Activated CD4-positive, alpha-beta T cell treated with anti-CD3 and anti-CD28 coated beads, Interleukin-2, amount 50 U/mL, for 48 hours (primary cell): ENCODE measurements at places on chromosomes 5 and 9.

DNA sequence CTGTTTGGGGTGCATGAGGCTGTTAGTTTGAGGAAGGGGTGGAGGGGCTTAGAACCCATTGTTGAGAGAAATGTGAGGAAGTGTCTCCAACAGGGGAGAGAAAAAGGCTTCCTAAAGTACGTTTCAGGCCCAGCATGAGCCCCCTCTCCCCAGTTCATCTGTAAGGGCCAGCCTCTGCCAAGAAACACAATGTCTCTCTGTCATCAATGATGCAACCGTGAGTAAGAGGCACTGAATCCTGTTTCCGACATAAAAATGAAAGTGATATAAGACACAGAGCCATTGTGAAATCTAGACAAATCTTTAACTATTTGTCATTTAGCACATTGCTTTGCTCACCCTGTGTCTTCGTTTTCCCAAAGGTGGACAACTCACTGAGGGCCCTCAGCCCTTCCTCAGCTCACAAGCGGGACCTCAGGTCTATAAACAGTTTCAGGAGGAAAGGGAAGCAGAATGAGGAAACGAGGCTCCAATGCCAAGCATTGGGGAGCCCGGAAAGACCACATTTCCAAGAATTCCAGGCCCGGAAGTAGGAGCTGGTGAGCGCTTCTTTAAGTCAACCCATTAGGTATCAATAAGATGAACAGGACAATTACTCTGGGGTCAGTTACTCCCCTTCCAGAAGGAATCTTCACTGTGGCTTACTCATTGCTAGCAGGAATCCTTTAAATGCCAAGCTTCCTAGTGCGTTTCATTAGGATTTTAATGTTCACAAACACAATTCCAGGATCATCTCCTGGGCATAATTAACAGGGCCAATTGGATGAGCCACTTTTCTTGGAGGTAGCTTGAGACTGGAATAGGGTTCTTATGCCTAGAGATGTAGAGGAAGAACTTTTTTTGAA is 59.0 kb upstream of the KLF4 start:
- no peak for DNase-seq

DNA sequence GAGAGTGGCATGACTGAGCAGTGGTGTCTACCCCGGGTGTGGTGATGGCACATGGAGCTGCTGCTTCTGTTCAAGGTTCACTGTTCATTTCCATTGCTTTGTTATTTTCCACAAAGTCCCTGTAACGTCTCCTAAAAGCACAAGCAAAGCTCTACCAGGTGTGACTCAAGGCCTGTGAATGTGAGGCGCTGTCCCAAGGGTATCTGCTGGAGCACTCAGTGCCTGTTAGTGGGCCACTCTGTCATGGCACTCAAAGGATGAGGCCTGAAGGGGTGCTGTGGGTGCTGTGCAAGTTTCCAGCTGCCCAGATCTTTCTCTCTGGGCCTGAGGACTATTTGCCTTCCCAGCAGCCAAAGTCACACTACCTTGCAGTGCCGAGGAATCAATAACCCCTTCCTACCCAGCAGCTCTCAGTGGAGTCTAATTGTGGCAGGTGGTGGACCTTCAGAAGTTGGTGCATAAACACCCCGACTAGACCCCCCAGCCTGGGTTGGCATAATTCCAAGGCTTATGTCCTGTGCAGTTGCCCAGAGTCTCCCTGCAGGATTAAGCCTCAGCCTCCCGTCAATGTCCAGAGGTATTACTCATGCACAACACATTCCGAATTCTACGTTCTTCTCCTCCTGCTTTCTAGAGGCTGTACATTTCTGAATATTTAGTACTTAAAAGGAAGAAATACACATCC is 17.4 kb upstream of the PTCH1 start:
- no peak for DNase-seq

- no peak for DNase-seq
These were observed 1.6 kb upstream of the INPP5E start for GRCh38 chr9:136441191-136441680.

GRCh38 chr5:36402512-36402906 is 100.8 kb upstream of the RANBP3L start:
- no peak for DNase-seq

GRCh38 chr5:28648108-28648507 is 1609.7 kb upstream of the CDH9 start:
- DNase-seq = no peak

DNA sequence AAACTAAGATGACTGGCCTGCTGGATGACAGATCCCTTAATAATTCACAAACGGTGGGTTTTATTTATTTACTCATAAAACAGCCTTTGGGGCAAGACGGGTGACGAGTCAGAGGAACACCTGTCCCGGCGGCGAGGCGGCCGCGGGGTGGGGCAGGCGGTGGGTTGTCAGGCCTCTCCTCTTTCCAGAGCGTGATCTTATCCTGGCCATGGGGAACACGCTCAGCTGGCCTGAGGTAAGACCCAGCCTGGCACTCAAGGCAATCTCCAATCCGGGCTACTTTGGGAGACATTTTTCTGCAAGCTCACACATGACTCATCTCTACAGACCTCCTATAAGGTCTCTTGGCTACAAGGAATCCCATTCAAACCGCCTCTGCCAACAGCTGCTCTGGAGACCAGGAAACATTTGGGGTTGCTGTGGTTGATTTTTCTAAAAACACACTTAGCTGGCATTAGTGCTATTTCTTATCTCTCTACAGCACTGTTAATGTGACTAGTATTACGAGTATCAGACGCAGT is 6.3 kb downstream of the RAPGEF1 start:
- DNase-seq = no peak

DNA sequence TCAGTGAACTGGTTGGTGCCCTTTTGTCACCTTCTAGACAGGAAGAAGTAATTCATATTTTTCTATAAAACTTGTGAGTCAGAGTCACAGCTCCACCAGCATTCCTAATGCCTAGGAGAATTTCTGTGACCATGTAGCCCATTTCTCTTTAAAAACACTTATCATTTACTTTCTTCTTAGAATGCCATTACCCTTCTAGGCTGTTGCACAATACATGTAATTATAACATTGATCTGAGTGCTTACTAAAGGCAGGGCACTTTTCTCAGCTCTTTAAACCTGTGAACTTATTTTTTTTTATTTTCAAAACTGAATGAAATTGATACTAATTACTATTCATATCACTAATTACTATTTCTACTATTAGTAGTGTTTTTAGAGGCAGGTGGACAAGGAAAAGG is 373.7 kb downstream of the TLE4 start:
- DNase-seq = no peak

GRCh38 chr9:70988551-70988950 is 132.9 kb downstream of the TRPM3 start:
- no peak for DNase-seq

DNA sequence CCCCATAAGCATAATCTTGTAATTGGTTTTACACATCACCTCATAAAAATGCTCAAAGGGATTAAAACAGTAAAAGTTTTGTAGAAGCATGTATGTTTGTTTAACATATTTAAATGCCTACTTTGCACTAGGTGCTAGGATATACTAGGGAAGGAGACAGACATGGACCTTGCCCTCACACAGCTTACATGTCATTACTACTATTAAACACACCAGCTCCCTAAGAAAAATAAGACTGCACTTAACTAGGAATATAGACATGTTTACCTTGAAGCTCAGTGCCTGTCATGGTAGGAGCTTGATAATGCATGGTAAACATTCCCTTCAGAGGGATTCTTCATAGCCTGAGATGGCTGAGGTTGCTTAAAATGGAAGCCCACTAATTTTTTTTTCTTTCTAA is 6.2 kb downstream of the SHLD3 start:
- DNase-seq = no peak

GRCh38 chr5:59164041-59164830 is 581.4 kb downstream of the RAB3C start:
- no peak for DNase-seq

GRCh38 chr5:97400537-97400936 is 217.5 kb upstream of the RIOK2 start:
- DNase-seq = no peak

DNA sequence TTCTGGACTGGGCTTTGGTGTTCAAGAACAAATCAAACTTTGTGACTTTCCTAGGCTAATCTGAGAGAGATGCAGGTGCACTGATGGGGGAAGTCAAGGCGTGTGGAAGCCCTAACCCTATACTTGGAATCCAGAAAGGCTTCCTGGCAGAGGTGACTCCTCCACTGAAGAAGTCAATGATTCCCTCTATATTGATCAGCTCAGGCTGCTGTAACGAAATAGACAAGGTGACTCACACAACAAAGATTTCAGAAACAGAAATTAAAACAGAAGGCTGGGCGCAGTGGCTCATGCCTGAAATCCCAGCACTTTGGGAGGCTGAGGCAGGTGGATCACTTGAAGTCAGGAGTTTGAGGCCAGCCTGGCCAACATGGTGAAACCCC is 69.6 kb upstream of the GGTA1 start:
- no peak for DNase-seq

GRCh38 chr9:114002271-114002985 is 75.7 kb downstream of the AMBP start:
- DNase-seq = no peak

GRCh38 chr9:36725777-36726356 is 153.2 kb downstream of the MELK start:
- DNase-seq = no peak

DNA sequence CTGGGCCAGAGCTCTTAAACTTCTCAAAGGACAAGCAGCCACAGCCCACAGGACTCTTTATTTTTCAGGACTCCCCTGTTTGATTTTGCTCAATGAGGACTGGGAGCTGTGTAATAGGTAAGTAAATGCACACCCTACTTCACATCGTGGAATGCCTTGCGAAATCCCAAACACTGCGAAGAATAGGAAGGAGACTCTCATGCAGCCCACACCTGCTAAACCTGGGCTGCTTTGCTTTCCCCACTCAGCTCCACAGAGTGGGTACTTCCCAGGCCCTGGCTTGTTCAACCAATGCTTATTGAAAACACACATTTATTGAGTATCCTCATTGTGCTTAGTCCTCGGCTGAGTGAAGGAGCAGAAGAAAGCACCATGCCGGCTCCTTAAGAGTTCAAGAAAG is 103.3 kb upstream of the FSTL4 start:
- no peak for DNase-seq

DNA sequence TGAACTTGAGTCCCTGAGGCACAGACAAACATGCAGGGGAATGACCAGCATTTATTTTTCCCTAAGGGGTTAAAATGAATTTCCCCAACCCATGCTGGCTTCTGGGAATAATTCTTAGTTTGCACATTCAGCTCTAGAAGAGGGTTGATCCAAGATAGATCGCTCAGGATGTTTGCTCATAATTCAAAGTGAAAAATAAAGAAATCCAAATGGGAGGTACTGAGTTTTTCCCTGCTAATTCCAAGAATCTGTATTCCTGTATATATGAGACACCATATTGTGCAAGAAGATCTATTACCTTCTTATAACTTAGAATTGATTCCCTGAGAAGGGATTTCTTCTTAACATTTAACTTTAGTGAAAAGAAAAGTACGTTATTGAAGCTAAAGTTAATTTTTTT is 96.2 kb downstream of the VCAN start:
- DNase-seq = no peak

DNA sequence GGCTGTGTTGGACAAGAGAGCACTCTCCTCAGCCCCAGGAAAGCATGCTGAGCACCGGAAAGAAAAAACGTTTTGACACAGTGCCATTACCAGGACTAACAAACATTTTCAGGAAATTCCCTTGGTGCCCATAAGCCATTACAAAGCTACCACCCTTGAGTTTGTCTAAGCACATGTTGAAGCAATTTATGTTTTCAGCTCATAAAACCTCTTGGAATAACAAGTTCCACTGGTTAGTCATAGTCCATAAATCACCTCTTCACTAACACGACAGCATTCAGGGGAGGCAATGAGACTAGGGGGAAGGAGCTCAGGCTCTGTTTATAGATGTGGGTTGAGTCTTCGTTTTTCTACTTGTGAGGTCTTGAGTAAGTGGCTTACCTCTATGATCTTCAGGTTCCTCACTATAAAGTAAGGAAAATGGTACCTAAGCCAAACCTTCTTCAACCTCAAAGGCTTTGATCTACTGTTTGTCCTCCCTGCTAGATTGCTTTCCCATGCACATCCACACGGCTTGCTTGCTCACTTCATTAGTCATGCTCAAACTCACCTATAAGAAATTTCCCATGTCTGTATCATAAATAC is 65.4 kb downstream of the DRD1 start:
- DNase-seq = no peak

DNA sequence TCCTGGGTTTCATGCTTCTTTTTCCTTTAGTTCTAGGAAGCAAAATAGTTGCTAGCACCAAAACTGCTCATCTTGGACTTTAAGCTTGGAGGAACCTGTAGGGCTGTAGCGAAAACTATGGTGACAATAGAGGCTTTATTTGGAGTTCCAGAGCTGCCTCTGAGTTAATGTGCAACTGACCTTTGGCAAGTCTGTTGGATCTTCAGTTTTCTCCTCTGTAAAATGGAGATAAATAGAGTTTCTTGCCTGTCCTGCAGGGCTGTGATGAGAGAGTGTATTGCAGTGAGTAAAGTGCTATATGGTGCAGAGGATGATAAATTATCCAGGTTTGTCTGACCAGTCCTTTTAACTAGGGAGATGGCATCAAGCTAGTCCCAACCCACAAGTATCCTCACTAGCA is 417.0 kb downstream of the MAN2A1 start:
- DNase-seq = no peak

GRCh38 chr5:165000479-165001190 is 1495.2 kb downstream of the MAT2B start:
- no peak for DNase-seq

- DNase-seq = no peak
These were observed 59.2 kb upstream of the TRAF1 start for GRCh38 chr9:120985819-120986222.

DNA sequence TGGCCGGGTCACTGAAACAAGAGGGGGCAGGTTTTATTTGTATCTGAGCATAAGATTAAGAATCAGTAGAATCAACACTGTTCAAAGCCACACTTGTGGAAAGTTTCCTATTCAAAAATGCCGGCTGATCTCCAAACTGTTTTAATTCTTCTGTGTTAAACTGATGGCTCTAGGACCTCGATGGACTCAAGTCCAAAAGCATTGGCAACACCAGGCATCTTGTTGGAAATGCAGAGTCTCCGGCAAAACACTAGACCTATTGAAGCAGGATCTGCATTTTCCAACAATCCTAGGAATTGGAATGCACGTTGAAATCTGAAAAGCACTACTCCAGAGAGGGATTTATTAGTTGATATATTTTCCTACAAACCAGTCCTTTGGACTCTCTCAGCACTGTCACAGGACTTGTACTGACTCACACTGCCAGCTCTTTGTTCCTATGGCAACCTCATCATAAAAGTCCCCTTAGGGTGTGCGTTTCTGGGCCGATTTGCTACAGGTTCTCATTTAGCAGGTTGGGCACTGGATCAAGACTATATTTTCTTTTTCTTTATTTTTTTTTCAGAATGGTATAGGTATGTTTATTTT is 48.1 kb upstream of the PCA3 start:
- DNase-seq = no peak

GRCh38 chr5:54848581-54848980 is 136.8 kb downstream of the ESM1 start:
- DNase-seq = no peak
